ENCODE measurements at places on chromosomes 7 and 10.

DNA sequence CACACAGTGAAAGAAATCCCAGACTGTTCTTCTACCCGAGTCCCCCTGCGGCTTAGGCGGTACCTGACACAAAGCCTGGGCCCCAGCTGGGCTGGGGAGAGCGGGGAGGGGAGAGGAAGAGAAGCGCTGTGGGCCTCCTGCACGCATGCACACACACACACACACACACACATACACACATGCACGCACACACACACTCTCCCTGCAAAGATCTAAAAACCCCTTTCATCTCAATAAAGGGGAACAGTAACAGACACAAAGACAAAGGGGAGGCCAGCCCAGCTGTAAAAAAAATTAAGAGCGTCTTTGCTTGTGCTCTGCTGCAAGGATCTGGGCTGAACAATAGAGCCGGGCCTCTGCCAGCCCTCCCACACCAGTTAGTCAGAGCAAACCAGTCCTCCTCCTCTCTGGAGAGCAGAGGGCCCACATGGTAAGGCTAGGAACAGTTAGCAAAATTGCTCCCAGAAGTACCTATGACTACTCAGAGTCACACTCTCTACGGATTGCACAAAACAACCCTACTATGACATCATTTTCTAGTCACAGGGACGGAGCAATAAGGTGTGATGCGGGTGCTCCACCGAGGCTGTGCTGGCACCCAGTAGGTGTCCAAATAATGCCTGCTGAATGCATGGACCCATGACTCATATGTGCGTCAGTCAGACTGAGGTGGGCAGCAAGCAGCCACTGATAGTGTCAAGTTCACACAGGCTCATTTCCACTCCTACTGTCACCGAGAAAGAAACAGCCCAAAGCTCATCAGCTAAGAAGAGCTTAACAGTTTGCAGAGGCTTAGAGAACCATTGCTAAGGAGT lies 9.2 kb downstream of the ITPRIP start:
- no peak for DNase-seq

- DNase-seq: no peak
Observed at GRCh38 chr7:136956671-136957070, 88.2 kb downstream of the CHRM2 start.

DNA sequence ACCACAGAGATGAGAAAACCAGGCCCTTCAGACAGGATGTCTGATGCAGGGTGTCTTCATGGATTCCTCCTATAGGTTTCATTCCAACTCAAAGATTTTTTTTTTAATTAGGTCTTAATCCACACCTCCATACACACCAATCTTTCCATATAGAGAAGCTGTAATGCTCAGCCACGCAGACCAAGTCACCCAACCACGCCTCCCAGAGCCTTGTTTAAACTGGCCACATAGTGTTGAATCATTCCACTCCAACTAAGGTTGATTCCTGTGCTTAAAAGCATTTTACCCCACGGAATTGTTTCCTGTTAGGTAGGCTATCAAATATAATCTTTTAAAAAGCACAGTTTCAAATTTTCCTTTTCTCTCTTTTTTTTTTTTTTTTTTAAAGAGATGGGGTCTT lies 153.6 kb downstream of the TYW1B start:
- no peak for DNase-seq

- no peak for DNase-seq
Observed at GRCh38 chr7:1142051-1142635, 17.9 kb downstream of the ZFAND2A start.

DNA sequence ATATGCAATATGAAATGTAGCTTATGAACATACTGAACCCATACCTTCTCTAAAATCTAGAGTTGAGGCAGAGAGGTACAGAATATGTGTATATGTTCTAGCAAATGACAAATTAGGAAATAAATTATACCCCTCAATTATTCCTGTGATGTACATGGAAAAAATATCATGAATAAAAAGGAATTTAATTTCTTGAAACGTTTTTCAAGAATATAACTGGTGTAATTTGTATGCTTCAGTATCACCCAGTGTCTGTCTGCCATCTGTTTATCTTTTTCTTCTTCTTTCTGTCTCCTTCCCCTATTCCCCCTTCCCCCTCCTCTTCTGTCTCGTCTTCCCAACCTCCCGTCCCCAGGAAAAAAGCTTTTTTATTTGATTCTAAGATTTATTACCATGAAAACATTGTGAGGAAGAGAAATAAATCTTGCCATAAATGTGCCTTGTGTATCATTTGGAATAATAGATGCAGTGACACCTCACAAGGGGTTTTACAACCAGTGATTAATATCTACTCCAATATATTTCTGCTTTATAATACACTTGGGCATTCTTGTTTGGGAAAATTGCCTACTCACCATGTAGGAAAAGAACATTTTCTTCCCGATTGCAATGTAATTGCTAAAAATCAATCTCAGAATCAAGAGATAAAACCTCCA lies 12.2 kb downstream of the LANCL2 start:
- no peak for DNase-seq

- peak; percentile 16 for DNase-seq
Observed at GRCh38 chr10:97974526-97975525, 55.6 kb downstream of the CRTAC1 start.

- DNase-seq: no peak
Observed at GRCh38 chr7:46558482-46559193, 637.6 kb upstream of the IGFBP3 start.

DNA sequence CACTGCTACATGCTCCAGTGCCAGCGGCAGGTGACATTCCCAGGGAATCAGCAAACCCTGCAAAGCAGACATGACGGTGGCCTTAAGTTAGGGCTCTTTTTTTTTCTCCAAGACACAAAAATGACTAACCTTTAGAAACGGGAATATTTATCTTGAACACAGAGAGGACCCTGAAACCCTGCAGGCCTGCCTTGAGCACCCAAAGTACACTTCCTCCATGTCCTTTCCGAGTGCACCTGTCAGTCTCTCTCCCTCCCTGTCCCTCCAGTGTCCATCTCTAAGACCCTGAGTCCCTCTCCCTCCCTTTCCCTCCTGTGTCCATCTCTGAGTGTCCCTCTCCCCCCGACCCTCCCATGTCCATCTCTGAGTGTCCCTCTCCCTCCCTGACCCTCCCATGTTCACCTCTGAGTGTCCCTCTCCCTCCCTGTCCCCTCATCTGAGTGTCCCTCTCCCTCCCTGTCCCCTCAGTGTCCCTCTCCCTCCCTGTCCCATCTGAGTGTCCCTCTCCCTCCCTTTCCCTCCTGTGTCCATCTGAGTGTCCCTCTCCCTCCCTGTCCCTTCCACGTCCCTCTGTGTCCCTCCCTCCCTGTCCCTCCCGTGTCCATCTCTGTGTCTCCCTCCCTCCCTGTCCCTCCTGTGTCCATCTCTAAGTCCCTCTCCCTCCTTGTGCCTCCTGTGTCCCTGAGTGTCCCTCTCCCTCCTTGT lies 51.2 kb upstream of the CAMK2B start:
- no peak for DNase-seq

DNA sequence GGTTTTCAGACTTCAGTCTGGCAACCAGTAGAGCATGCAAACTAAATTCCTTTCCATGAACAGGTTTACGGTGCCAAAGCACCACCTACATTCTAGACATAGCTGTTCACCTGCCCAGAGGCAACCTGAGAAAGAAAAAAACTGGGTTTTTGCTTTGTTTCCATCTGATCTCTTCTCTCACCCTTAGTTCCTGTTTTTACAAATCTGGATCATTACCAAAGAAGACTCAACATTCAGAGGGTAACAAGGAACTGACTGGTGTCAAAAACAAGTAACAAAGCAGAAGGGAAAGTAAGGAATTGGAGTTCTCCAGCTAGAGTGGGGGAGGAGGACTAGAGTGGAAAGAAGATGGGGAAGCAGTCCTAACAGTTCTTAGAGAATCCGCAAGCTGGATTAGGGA lies 36.4 kb downstream of the CPVL start:
- DNase-seq: no peak

DNA sequence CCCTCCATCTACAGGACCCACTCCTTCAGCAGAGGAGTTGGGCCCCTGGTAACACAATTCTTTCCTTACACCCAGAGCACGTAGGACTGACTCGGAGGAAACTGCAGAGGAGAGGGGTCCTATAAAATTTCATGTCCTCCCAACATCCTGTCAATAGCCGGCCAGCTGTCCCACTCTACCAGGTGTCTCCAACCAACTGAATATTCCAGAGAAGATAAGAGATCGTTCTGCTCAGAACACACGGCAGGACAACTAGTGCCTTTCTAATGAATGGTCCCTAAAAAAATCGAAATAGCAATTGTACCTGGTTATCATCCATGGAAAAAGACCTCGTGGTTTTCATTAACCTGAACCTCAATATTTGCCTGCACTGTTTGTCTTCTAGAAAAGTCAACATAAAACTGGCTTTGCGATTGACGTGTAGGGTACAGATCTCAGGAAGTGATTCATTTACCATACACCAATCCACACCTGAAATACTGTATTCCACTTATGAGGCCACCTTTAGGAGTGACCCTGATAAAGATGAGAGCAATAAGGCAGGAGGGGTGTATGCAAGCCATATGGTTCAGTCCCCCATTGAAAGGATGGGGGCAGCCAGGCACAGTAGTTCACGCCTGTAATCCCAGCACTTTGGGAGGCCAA lies 111.7 kb downstream of the PARP12 start:
- no peak for DNase-seq

GRCh38 chr7:90626013-90626412 lies 29.9 kb downstream of the CDK14 start:
- DNase-seq: no peak

GRCh38 chr10:67629461-67629971 lies 66.5 kb downstream of the CTNNA3 start:
- DNase-seq: no peak

DNA sequence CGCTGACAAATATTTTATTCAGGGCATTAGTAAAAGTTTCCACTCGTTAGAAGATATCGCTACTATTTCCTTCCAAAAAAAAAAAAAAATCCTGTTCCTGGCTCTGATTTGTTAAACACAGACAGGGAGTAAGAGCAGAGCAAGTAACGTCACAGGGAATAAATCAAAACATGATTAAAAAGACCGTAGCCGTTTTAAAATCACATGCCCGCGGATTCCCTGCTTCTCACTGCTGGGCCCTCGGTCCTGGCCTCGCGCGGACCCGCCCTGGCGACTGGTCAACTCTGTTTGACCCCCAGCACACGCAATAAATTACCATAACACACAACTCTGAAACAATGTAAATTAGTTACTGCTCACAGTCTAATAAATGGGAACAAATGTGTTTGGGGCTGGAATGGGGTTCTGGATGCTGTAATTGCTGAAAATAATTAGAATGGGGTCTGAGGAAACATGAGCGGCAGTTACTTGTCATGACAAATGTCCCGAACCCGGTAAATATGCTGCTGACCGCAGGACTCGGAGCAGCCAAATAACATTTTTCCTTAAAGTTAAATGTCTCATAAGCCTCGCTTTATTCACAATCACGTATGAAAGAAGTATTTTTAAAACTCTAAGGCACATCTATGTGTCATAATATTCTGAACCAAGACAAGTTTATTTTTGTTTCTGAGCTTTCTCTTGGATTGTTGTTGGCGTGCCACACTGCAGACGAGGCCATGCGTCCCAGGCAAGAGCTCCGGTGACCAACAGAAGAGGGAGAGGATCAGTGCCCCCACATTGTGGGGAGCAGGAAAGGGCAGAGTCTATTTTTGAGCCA lies 17.9 kb downstream of the EBF3 start:
- no peak for DNase-seq

GRCh38 chr7:36208997-36209813 lies 56.2 kb downstream of the EEPD1 start:
- no peak for DNase-seq

DNA sequence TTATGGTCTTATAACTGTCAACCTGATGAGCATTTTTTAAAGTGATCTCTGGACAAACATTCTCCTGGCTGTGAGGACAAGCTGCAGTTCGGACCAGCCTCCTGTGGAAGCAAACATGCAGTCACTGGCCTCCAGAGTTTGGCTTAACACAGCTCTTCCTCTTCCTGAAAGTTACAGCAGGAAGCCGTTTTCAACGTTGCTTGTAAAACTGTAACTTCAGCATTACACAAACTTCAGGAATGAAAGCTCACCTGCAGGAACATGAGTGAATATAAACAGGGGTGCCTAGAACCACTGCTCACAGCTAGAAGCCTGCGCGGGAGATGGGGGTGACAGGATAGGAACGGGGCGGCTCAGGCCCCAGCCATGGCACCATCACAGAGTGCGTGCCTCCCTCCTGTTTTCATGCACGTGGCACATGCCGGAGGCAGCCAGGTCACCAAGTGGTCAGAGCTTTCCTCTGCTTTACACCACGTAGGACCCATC lies 292.9 kb upstream of the PITRM1 start:
- DNase-seq: no peak

- DNase-seq: no peak
Observed at GRCh38 chr7:72042855-72043254, 369.3 kb downstream of the CALN1 start.

- DNase-seq: no peak
Observed at GRCh38 chr7:104972500-104972899, 41.5 kb upstream of the KMT2E start.

- peak; percentile 74 for DNase-seq
Observed at GRCh38 chr7:132249256-132249971, 326.9 kb downstream of the PLXNA4 start.

GRCh38 chr10:70459774-70460490 lies 18.5 kb upstream of the NODAL start:
- no peak for DNase-seq

GRCh38 chr7:151372612-151373265 lies 31.1 kb downstream of the NUB1 start:
- no peak for DNase-seq

GRCh38 chr7:52119537-52119936 lies 802.9 kb upstream of the COBL start:
- no peak for DNase-seq

GRCh38 chr10:86392723-86393094 lies 26.1 kb upstream of the GRID1 start:
- no peak for DNase-seq

DNA sequence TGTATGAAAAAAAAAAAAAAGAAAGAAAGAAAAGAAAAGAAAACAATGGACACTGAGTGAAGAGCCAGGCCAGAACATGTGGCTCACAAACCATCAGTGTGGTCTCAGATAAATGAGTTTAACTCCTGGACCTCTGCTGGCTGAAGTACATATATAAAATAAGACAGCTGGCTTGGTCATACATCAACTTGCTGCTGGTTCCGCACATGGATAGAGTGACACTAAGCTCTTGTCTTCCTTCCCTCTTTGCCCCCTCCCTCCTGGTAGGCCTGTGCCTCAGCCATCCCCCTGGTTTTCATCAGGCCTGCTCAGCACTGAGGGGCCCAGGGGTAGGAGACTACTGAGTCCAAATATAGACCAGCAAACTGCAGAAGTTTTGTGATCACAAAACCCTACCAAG lies 58.1 kb upstream of the DGKI start:
- DNase-seq: no peak

GRCh38 chr7:107233-107632 lies 85.1 kb upstream of the FAM20C start:
- DNase-seq: no peak

DNA sequence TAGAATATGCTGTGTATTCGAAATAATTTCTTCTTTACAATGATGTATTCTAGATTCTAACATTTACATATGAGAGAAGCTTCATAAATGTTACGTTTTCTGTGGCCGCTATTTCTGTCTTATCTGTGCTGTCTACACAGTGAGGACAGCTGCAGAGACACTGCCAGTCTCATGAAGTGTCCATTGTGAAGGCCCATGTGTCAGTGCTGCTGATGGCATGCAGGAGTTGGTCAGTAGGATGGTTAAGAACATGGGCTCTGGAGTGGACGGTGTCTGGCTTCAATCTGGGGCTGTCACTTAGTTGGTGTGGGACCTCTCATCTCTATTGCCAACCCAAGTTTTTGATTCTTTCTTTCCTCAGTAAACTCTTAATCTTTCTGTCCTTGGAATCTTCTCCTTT lies 137.3 kb downstream of the SDK1 start:
- no peak for DNase-seq

Measured in cerebellar cortex (tissue), 1 donor.